RWPE2 (cell line): ENCODE measurements at places on chromosomes 12 and 14.

DNA sequence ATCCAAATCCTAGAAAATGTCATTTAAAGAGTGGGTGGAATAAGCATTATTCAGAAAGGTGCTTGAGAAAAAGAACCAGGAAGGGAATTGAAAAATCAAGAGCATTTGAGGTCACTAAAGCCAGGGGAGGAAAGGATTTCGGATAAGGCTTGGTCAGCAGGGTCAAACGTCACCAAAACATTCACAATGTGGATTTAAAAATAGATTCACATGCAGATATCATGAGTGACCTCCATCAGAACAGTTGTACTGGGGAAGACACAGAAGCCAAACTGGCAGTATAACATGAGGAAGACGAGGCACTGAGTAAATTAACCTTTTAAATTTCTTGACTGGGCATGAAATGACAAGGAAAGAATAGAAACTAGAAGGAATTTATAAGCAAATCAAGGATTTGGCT, 175.1 kb upstream of the CCDC196 start:
- no peak for DNase-seq

DNA sequence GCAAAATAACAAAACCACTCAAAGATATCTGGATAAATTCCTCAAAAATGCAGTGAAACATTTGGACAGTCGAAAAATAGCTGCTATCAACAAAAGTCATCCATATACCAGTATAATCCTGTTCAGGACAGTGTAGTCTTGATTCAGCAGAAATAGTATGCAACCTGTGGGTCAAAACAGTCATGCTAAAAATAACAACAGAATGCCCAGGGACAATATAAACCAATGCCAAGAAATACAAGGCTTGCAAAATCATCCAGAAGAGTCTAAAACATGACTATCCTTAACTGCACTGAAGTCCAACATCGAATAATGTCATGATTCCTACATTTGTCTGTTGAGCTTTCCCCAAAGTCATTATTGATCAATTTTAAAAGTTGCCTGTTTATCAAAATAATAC, 425.9 kb downstream of the FSCB start:
- DNase-seq = no peak

DNA sequence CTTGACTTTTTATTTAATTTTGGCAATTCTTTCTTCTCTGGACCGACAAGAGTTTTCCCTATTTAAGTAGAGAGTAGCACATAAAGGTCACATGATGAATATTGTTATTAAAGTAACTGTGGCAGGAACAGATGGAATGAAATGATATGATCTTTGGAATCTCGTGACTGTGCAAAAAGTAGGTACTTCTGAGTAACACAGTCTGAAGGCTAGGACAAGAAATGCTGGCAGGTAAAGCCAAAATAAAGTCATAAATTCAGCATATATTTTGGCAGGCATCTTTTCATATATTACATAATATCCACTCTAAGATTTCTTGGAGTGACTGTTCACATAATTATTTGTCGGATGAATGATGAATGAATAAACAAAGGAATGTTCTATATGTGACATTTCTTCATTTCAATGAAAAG, 121.4 kb downstream of the EFCAB11 start:
- no peak for DNase-seq

- no peak for DNase-seq
Observed at GRCh38 chr14:50560931-50561285, 963 bp downstream of the ATL1 start.

- no peak for DNase-seq
Observed at GRCh38 chr12:66354291-66354690, 52.0 kb downstream of the HELB start.

DNA sequence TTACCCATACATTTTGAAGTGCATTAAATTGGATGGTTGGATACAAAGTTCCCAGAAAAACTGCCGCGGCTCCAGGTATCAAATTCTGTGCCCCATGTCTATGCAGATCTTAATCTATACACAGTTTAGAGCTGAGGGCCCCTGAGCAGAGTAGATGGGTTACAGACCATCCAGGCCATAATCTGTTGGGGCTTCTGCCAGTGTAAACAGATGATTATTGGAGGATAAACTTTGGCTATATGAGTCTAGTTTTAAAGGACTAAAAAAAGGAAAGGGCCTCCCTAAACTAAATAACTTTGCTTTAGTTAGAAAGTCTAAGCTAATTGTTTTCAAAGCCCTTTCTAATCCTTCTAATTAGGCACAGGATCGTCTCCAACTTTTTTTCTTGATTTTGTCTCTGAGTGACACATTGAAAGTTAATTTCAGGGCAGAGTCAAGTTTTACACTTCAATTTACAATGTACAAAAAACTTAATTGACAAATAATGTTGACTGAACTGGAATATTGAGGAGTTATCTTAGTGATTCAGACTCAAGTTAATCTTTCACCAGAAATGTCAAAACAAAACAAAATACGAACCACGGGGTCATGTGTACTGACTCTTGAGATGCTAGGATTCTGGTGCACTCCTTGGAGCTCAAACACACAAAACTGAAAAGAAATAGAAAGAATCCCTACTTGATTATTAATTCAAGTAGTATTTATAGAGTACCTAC, 133.9 kb upstream of the SCAF11 start:
- no peak for DNase-seq

- DNase-seq = no peak
Observed at GRCh38 chr14:51867741-51868140, 7.3 kb downstream of the GNG2 start.

DNA sequence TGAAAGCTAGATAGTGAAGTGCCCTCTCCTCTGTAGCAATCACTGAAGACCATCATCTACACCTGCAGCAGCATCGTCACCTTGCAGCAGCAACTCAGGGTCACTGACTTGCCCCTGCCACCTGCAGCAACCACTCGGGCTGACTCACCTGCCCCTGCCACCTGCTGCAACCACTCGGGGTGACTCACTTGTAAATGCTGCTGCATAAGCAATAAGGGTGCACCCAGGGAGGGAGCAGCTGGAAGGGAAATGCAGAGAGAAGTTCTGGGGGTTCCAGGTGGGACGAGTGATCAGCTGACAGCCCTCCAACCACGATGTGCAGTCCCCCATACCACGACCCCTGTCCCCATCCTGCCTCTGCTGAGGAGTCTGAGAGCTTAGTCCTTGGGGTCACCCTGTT, 357.1 kb upstream of the SFSWAP start:
- no peak for DNase-seq

GRCh38 chr12:108955225-108955835, 65.5 kb downstream of the SVOP start:
- DNase-seq = peak; percentile 74

DNA sequence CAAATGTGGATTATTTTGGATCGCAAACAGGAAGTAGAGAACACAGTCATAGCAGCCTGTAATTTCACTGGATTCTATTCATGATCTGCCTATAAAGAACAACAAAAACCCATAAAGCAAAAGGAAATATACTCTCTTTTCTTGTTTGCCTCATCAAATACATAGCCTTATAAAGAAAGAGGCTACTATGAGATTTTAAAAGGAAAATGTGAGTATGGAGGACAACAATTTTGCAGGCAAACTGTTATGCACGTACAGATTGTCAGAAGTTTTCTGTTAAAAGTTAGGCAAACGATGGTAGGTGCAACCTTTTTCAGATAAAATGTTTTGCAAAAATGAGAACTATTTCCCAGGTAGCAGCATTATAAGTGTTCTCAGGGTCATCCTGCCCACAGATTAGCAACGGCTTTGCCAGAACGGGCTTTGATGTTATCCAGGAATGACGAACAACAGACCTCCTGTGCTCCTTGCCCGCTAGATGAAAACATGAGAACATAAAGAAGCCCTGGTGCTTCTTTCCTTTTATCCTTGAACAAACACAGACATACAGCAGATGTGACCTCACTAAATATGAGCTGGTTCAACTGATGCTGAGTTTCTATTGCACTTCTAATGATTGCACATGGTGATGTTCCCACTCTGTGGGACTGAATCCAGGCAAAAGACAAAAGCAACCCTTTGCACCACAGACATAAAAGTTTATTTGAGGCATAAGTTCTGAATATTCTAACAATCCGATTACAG, 88.1 kb downstream of the ITPR2 start:
- DNase-seq = no peak

DNA sequence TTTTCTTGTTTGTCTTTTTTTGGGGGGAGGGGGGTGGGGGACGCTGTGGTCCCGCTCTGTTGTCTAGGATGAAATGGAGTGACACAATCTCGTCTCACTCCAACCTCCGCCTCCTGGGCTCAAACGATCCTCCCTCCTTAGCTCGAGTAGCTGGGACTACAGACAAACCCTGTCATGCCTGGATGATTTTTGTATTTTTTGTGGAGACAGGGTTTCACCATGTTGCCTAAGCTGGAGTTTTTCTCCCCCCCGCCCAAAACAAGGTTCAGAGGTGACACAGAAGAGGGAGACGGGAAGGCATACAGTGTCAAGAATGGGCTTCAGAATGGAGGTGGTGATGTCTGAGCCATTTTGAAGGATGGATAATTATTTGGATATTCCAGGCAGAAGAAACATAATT, 116.9 kb upstream of the ATF1 start:
- no peak for DNase-seq

GRCh38 chr12:89787763-89788162, 79.1 kb upstream of the ATP2B1 start:
- no peak for DNase-seq

GRCh38 chr12:69475237-69475975, 5.2 kb downstream of the FRS2 start:
- no peak for DNase-seq

- DNase-seq = no peak
Observed at GRCh38 chr12:24778486-24779304, 170.2 kb downstream of the BCAT1 start.

- no peak for DNase-seq
Observed at GRCh38 chr14:48435221-48435620, 759.8 kb upstream of the MDGA2 start.
